ENCODE measurements at places on chromosomes 13 and 19. TPM values are rescaled to one million over a fixed set of nuclear protein-coding genes. Genes with fewer than 3 reads are reported as not detected.

The ZNF208 gene
- not detected for total RNA-seq

The NLRP7 gene
- total RNA-seq = not detected

GRCh38 chr19:14089412-14089661 is 1.2 kb downstream of the SAMD1 start:
- no peak for DNase-seq

GRCh38 chr19:10916602-10917001 is 11.8 kb downstream of the YIPF2 start:
- no peak for DNase-seq

DNA sequence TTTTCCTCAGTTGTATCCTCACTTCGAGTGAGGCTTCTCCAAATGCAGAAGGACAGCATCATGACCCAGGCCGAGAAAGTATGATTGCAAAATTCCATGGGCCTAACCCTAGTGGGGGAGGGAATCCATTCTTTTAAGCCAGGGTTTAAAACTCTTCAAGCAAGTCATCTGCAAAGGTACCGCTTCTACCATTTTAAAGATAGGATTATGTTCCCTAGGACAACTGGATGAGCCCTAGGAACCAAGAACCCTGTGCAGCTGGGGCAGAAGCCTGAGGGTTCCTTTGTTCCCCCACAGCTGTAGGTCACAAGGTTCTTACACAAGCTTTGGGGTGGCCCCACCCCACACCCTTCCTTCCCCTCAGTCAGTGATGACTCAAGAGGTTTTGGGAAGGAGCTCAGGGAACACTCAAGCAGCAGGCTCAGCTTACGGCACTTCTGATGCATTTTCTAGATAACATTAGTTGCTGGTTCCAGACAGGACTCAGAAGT is 13.5 kb downstream of the ARL11 start:
- DNase-seq = no peak

DNA sequence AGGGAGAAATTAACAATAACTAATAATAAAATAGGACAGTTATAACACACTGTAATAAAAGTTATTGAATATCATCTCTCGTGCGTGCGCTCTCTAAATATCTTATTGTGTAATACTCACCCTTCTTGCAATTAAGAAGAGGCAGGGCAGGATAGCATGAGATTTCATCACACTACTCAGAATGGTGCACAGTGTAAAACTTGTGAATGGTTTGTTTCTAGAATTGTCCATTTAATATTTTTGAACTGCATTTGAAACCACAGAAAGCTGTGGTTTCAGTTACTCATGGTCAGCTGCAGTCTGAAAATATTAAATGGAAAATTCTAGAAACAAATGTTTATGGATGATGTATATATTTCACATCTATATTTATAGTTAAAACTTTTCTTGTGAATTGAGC is 161.1 kb downstream of the DCT start:
- no peak for DNase-seq

GRCh38 chr13:111626371-111627305 is 306.2 kb downstream of the TEX29 start:
- DNase-seq = no peak

- no peak for DNase-seq
These were observed 377.6 kb downstream of the IRS2 start for GRCh38 chr13:109408591-109409382.

- DNase-seq = no peak
These were observed at the start of gene NLRP11 for GRCh38 chr19:55831846-55832245. Gene NLRP11, minus strand, starts transcription at chr19:55831999. Its CDS starts 13,825 bp downstream, at chr19:55818174.

DNA sequence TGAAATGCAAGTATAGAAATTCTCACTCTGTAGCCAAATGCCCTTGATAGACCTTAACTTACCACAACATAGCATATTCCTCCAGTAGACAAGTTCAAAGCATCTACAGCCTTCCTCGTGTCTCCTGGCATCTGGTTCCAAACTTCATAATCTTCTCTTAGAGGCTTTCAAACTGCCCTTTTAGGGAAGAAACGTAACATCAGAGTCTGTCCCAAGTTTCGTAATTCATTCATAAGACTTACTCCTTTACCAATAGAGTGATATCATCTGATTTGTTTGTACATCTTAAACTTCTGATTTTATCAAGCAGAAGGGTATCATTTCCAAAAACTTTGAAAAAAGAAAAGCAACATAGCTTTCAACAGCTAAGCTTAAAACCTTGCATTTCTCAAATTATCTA is 137.4 kb downstream of the SPRY2 start:
- no peak for DNase-seq

GRCh38 chr13:79782541-79783205 is 301.7 kb downstream of the NDFIP2 start:
- DNase-seq = no peak

GRCh38 chr19:33343859-33344572 is 29.5 kb upstream of the CEBPG start:
- DNase-seq = no peak

GRCh38 chr13:105921711-105922110 is 613.8 kb downstream of the EFNB2 start:
- DNase-seq = no peak

DNA sequence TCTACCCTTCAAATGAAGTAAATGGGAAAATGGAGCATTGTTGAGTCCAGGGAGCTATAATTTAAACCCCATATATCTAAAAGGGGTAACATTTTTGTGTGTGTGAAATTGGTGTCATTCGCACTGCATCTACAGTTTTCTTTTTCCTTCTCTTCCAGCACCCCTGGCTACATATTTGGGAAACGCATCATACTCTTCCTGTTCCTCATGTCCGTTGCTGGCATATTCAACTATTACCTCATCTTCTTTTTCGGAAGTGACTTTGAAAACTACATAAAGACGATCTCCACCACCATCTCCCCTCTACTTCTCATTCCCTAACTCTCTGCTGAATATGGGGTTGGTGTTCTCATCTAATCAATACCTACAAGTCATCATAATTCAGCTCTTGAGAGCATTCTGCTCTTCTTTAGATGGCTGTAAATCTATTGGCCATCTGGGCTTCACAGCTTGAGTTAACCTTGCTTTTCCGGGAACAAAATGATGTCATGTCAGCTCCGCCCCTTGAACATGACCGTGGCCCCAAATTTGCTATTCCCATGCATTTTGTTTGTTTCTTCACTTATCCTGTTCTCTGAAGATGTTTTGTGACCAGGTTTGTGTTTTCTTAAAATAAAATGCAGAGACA is 28.6 kb downstream of the ALOX5AP start:
- DNase-seq = no peak

Data from activated CD4-positive, alpha-beta T cell treated with anti-CD3 and anti-CD28 coated beads, Interleukin-2, amount 10 ng/mL, durations not matched to agents 24 days and 14 days (primary cell).